Pons (tissue), 1 donor: ENCODE measurements at places on chromosomes 2 and 18.
A peak's percentile ranks its signal among the peaks of the same experiment; 100 is the strongest.

DNA sequence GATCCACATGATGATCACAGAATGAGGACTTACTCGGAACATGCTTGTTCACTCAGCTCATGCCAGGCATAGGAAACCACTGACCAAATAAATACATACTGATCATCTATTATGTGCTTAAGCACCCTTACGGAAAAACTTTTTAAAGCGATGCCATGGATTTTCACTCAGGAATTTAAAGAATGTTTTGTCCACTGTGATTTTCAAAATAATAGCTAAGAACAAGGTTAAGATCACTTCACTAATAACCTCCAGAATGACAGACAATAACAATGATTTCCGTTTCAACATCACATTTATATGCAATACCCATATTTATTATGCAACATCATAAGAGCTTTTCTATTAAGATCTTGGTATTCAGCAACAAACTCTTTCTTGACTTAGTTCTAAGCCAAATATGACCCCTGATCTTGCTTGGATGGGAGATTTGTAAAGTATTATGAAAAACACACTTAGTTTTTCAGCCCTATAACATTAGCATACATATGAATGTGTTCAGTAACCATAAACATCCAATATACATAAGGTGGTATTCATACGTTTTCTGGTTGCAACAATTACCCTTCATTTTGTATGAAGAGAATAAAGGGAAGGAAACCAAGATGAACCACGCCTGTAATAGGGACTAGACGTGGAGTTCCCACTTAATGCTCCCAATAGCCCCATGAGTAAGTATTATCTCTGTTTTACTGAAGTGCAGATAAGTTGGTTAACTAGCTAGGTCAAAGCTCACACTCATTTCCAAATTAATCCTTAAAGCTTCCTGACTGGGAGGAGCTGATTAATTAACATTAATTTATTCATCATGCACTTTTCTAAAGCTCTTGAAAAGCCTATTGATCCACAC lies 1.9 kb downstream of the CD302 start:
- DNase-seq, result no peak

GRCh38 chr2:75790121-75790813 lies 79.6 kb upstream of the GCFC2 start:
- DNase-seq, result no peak

GRCh38 chr18:74050807-74051206 lies 96.8 kb downstream of the FBXO15 start:
- no peak for DNase-seq

- peak; percentile 75 for DNase-seq
Observed at GRCh38 chr18:78073275-78073674, 823.6 kb downstream of the GALR1 start.

- DNase-seq, result no peak
Observed at GRCh38 chr2:27843992-27844391, 46.2 kb downstream of the RBKS start.

GRCh38 chr2:40287773-40288172 lies 164.1 kb downstream of the SLC8A1 start:
- DNase-seq, result no peak

GRCh38 chr2:21047141-21048009 lies 3.5 kb upstream of the APOB start:
- no peak for DNase-seq

DNA sequence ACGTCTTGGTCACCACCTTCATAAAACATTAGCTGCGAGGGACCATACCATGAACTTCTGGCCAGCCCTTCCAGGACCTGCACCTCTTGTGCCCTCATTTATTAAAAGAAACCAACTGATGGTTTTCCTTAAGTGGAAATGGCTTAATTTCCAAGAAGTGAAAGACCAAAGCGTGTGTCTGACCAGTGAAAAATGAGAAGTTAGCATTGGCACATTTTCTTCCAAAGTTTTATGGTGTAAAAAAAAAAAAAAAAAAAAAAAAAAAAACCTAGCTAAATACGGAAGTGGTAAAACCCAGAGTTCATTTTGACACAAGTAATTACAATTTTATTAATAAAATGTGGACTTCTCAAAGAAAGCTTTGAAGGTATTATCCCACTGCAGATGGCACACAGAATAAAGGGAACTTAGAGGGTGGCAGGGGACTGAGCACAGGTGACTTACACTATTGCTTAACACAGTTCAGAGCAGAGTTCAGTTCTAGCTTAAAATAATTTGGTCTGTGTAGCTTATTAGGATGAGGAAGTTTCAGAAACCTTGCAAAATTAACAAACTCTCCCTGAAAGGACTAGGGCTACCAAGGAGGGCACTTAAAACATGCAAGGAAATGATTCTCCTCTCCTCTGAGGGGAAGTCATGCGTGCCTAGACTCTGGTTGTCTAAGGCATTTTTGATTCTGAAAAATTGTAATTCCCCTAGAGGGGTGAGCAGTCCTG lies 42.2 kb upstream of the EPG5 start:
- DNase-seq, result peak; percentile 56

DNA sequence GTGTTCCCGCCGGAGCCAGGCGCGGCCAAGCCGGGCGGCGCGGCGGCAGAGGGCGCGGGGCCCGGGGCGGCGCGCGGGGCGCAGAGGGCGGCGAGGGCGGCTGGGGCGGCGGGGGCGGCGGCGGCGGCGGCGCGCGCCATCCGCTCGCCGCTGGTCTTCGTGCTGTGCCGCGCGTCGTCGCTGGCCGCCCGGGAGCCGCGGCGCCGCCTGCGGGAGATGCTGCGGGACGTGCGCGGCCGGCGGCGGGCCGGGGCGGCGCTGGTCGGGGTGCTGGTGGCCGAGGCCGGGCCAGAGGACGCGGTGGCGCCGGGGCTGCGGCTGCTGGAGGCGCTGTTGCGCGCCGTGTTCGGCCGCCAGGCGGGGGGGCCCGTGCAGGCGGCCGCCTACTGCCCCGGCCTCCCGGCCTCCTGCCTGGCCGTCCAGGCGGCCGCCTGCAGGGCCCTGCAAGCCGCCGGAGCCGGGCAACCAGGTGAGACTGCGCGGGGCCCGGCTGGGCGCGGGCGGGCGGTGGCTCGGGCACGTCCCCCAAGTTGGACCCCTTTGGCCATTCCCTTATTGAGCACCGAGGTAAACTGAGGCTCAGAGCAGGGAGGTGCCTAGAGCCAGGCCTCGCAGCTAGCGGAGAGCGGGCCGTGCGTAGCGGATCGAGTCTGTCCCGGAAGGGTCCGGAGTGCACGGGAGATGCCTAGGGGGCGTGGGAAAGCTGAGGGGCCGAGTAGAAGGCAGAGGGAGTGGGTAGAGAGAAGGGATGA lies 584 bp downstream of the C2orf72 start:
- no peak for DNase-seq

DNA sequence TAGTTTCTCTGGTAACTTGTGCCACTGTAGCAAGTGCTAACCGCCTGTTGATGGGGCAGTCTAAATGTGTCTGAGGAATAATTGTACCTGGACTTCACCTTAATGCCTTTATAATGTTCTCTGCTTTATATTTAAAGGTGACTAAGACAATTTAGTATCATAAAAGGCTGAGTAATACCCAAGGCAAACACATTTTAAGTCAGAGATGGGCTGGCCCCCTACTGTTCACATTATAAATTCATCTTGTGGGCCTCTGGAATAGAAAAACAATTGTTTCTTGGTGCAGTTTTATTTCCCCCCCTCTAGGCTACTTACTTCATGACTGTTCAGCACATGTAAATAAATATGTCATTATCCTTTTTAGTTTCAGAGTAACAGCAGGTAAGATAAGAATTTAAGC lies 559.3 kb upstream of the PIK3C3 start:
- DNase-seq, result no peak

GRCh38 chr2:130883496-130883895 lies 46.8 kb downstream of the ARHGEF4 start:
- no peak for DNase-seq

DNA sequence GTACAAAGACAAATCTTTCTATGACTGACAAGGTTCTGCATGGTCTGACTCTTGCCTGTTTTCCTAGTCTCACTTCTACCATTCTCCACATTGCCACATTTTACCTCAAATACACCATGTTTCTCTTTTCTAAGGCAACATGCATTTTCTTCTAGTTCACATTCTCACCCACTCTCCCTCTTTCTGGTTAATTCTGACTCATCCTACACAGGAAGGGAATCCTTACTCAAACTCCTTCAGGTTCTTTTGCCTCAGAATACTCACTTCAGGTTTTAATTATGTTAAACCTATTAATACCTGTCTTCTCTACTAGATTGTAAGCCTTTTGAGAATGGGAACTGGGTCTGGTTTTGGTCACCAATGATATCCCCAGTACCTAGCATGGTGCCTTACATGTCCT lies 47.2 kb downstream of the MAP2 start:
- DNase-seq, result no peak

- DNase-seq, result no peak
Observed at GRCh38 chr18:24678626-24679025, 218.2 kb downstream of the HRH4 start.

DNA sequence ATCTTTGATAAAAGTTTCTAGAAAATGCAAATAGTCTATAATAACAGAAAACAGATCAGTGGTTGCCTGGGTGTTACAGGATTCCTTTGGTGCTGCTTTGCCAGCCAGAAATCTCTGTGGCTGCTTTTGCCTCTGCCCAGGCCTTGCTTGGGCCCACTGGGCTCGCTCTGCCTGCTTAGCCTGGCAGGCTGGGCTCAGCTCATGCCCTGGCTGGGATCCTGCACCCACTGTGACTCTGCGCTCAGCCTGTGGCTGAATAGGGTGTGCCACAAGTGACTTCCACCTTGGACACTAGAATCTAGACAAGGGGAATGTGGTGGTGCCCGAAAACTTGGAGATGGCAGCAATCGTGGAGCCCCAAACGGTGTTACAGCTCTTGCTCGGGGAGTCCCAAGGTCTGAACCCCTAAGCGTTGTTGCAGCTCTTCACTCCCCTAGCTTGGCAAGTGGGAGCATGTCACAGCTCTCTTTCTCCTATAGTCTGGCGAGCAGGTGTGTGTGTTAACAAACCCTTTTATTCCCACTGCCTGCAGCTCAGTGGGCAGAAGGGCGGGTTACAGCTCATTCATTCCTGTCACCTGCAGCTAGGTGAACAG lies 50.9 kb downstream of the FBXO48 start:
- DNase-seq, result no peak

DNA sequence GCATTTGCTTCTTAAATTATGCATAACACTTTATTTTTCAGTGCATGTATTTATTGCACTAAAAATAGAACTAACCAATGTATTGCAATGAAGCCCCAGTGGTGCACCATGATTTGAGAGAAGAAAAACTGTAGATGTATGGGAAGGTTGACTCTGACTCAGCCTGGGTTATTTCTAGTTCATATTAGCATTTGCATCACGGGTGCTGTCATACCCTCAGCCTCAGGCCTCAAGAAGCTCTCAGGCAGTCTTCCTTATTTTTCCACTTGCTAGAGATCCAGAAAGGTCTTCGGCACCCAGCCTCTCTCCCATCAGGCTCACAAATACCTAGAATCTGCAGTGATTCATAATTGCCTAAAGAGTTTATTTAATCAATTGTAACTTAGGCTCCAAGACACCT lies 148.0 kb downstream of the DNER start:
- no peak for DNase-seq

DNA sequence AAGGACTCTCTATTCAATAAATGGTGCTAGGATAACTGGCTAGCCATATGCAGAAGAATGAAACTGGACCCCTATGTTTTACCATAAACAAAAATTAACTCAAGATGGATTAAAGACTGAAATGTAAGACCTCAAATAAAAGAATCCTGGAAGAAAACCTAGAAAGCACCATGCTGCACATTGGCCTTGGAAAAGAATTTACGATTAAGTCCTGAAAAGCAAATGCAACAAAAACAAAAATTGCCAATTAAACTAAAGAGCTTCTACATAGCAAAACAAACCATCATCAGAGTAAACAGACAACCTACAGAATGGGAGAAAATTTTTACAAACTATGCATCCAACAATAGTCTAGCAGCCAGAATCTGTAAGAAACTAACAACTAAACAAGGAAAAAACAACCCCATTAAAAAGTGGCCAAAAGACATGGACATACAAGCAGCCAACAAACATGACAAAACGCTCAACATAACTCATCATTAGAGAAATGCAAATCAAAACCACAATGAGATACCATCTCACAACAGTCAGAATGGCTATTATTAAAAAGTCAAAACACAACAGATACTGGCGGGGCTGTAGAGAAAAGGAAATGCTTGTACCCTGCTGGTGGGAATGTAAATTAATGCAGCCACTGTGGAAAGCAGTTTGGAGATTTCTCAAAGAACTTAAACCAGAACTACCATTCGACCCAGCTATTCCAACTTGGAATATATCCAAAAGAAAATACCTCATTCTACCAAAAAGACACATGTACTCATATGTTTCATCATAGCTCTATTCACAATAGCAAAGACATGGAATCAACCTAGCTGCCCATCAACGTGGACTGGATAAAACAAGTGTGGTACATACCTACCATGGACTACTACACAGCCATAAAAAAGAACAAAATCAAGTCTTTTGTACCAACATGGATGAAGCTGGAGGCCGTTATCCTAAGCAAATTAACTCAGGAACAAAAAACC lies 30.6 kb downstream of the SEPTIN10 start:
- no peak for DNase-seq

- DNase-seq, result no peak
Observed at GRCh38 chr2:17460371-17461086, 57.7 kb downstream of the RAD51AP2 start.

GRCh38 chr18:26705757-26706156 lies 157.4 kb upstream of the KCTD1 start:
- no peak for DNase-seq

- no peak for DNase-seq
Observed at GRCh38 chr2:70932631-70933230, 3.0 kb upstream of the ATP6V1B1 start.

- no peak for DNase-seq
Observed at GRCh38 chr2:239109041-239109927, 261.4 kb downstream of the TWIST2 start.

- DNase-seq, result no peak
Observed at GRCh38 chr2:2175381-2176090, 155.5 kb downstream of the MYT1L start.

DNA sequence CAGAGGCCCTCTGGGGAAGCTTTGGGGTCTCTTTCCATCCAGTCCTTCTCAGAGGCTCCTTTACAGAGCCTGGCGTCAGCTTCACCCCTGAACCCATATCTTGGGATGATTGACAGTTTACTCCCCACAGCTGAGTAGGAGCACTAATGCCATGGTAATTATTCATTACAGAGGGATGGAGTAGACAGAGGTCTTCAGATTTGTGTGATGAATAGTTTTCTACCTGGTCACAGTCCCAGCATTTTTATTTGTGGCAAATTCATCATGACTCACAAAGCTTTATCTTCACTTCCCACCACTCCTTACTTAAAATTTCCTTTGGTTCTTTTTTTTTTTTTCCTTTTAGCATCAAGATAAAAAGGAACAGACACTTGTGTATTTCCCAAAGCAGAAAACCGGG lies 104.2 kb downstream of the CCDC85A start:
- DNase-seq, result no peak

DNA sequence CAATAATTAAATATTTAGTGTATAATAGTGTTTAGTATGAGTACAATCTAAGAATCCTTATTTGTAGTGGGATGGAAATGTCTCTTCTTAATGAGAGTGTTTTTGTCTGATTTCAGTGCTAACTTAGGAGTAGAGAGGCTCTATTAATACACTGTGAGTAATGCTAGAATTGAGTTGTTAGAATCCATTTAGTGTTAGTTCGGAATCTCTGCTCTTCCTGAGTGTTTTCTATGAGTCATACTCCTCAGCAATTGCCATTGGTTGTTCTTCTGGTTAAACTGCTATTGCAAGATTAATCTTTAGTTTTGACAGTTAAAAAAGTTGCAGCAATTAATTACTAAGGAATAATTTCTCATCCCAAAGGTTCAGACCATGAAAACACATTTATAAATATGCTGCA lies 828.6 kb upstream of the POU3F3 start:
- no peak for DNase-seq
